NCI-H2029 (cell line): ENCODE measurements at places on chromosomes 4 and X.

GRCh38 chr4:27024805-27025204, 164.2 kb downstream of the STIM2 start:
- no peak for DNase-seq

- DNase-seq: no peak
Measured at GRCh38 chr4:24209906-24210305, 320.1 kb upstream of the PPARGC1A start.

GRCh38 chrX:23764188-23764984, 18.6 kb upstream of the SAT1 start:
- DNase-seq: peak; percentile 50

GRCh38 chrX:125507119-125507518, 187.4 kb downstream of the TEX13C start:
- no peak for DNase-seq

DNA sequence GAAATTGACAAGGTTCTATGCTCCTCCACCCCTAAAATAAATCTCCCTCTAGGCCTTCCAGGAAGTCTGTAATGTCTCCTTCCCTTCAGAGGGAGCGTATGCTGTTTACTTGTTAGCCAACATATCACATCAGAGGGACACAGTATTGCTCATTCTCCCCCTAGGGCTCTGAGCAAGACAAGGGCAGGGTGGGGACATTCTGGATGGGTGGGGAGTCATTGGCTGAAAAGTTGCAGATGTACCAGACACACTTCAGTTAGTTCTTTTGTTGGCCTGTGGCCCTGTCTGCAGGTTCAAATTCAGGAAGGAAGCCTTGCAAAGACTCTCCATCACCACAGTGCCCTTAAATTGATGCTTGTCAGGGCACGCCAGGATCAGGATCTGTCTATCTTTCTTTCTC, 106.3 kb upstream of the TEX13D start:
- DNase-seq: no peak

DNA sequence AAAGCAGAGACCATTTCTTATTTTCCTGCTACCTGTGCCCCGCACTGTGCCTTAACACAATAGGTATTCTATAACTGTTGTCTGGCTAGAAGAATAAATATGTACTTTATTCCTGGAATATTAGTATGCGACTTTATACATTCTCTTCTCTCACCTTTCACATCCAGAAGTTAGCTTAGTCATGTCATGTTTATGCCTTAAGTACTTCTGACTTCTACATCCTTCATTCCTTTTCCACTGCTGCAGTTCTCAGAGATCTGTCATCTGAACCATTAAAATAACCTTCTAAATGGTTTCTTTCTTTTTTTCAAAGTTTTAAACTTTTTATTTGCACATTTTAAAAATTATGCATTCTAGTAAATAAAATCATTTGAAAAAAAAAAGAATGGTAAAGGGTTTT, 34.4 kb downstream of the KIF4A start:
- no peak for DNase-seq

GRCh38 chrX:119755981-119756533, 2.3 kb upstream of the SOWAHD start:
- no peak for DNase-seq

GRCh38 chrX:18797141-18797540, 89.7 kb downstream of the PPEF1 start:
- DNase-seq: no peak

DNA sequence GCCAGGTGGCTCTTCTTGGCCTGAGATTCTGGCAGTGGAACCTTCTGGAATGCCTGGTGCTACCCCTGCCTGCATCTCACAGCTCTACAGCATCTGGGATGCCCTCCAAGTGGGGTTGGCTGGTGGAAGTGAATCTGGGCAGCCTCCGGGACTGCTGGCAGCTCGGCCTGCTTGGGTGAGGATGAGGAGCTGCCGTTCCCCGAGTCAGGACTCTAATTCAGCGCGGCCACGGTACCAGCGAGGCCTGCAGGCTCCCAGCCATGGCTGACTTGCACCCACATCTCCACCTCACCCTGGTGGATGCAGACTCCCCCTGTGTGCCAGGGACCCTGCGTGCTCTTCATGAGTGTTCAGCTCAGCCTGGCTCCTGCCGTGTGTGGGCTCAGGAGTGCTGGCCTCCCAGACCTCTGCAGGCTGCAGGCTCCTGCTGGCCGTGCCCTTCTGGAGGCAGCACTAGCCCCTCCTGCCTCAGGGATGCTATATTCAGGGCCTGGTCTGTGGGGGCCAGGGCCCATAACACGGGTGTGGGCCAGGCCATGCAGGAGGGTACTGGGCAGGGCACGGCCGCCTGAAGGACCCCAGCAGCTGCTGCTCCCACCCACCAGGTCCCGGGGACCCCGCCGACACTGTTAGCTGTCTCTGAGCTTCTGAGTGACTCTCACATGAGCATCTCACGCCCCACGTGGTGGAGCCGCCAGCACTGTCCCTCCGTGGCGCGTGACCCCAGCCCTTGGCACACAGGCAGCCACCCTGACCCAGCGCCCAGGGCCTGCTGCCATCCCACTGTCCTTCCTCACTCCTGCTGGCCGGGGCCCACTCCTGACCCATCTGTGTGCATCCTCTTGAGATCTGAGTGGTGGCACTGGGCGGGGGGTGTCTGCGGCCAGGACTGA, 10.6 kb downstream of the UVSSA start:
- DNase-seq: no peak
